HuH-7.5 (cell line): ENCODE measurements at places on chromosomes 1 and 21.

DNA sequence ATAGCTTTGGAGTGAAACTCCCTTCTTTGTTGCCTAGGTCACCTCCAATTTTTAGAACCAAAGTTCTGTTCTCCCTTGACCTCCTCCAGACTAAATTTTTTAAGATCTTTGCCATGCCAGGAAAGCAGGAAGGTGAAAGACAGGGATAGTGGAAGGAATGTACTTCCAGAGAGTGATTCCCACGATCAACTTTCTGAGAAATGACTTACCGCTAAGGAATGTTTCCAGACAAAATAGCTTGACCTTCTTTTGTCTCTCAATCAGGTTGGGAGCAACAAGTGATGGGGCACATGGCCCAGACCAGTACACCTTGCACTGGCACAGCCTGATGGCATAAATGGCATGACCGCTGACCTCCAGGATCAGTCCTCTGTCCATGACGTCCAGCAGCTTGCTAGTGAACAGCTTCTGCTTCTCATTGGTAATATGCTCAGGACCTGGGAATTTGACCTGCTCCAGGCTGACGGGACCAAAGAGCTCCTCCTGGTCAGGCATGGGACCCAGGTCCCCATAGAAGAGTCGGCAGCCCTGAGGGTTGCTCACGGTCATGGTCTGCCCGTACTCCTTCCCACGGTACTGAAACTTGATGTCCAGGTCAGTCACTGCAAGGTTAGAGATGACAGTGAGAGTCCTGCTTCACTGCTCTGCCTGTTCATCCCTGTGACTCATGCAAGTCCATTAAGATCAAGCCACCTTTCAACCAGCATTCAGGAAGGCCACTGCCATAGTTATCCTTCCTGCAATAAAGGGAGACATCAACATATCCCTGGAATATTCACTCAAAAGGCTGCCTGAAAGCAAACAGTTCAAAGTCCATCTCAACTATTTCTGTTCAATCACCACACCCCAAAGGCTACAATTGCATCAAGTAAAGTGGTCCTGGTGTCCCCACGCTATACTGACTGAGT lies 6.2 kb upstream of the C1orf74 start:
- DNase-seq: no peak

- no peak for DNase-seq
These were observed 88.5 kb upstream of the VCAM1 start for GRCh38 chr1:100631015-100631551.

- DNase-seq: no peak
These were observed 23.5 kb upstream of the LMO4 start for GRCh38 chr1:87305151-87305550.

DNA sequence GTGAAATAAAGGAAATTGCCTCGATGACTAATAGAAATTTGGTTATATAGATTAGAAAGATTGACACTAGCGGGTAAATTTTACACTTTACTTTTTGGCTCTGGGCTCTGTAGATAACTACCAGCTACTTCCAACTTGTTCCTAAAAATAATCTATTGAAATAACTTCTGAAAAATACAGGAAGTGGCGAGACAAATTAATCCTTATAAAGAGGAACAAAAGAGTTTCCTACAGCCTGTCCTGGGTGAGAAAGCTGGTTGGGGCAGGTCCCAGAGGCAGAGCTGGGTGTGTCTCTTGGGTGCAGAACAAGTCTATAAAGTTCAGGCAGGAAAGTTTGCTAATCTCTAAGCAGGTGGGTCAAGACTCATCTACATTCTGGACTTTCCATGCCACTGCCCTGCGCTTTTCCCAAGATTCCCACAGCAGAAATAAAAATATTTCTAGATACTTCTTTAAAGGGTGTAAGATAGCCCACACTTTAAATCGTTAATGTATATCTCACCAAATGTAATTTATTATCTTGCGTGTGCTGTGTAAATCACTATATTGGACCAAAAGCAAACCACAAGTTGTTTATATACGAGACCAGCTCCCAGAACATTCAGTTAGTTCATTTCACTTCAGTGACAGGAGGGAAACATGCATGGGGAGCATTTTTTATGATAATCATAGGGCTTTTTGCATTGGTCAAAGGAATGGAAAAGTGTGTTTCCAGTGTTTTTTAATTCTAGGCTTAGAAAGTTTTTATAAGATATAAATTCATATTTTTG lies 70.1 kb upstream of the NRIP1 start:
- no peak for DNase-seq

DNA sequence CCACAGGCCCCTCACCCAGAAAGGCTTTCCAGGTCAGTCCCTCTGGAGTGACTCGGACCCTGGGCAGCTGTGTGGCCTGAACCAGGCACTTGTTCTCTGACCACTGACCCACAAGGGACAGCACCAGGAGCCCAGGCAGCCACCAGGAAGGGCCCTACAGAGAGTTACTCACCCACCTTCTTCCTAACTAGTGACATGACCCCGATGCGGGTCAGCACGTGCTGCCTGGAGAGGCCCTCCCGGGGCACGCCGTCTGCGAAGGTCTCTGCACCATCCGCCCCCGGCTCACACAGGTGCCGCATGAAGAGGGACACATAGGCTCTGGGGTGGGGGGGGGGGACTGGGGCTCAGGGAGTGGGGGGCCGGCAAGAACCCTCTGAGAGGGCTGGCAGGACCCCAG lies 55.8 kb downstream of the CHD5 start:
- DNase-seq: no peak

DNA sequence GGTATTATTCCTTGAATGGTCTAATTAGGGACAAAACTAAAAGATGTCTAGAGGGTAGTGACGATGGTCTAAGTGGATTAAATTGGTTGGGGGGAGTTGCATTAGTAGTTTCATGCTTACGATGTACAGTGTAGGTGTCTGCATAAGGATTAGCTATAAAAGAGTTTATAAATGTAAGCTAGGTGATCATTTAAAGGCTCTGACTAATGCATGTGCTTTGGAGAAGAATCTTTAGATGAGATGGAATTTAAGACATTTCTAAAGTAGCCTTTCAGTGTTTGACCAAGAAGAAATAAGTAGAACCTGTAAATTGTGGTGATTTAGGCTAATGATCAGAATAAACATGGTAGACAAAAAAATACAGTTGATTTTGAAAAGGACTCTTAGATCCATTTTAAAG lies 7.4 kb downstream of the SYT14 start:
- no peak for DNase-seq

DNA sequence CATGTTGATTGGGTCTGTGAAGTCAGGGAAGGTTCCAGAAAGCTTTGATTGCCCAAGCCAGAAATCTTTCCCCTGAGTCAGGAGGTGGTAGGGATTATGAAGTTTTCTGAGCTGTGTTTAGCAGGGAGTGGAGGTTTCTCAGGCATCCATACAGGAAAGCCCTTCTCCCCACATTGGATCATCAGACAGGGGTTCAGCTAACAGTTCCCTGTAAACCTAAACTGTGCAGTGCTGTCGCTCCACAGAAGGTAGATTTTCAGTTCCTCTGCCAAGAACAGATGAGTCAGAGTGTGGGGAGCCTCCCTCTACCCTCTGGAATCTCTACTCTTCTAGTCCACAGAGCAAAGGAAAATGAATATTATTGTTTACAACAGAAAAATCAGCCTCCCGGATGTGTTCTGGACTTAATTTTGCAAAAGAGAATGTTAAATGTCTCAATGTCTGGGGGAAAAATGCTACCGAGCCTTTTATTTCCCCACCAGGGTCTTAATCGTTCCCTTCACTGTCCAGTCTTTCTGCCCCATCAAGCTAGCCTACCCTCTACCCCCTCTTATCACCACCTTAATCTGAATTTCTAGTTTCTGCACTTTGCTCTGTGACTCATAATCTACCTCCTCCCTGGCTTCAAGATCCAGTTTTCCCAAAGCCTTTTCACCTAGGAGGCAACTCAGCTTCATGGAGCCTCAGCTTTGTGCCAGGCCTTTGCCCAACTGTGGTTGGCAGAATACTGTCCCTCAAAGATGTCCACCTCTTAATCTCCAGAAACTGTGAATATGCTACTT lies 355.6 kb downstream of the PRDM2 start:
- DNase-seq: no peak

DNA sequence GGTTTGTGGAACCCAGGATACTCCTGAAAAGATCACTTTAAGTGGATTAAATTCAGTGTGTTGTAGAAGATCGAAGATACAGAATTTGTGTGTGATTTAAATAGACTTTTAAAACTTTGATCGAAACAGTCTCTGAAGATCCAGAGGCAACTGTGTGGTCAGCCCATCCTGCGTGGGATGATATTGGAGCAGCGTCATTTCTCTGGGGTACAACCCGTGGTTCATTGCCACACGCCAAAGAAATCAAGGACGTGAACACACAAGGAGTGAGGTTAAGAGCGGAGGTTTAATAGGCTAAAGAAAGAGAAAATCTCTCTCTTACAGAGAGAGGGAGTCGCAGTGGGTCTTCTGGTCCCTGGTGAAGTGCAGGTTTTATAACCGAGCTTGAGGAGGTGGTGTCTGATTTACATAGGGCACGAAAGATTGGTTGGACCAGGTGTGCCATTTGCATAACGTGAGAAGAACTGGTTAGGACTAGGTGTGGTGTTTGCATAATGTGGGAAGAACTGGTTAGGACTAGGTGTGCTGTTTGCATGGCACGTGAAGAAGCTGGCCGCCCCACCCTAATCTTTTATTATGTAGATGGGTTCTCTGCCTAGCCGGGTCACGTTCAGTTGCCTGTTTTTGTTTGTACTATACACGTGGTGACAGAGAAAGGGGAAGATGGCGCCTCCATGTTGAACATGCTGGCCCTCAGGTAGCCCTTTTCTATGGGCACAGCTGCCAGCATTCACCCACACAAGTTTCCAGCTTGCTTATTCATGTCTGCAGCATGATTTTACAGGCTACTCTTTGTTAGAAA lies 82.3 kb downstream of the ADSS2 start:
- no peak for DNase-seq

DNA sequence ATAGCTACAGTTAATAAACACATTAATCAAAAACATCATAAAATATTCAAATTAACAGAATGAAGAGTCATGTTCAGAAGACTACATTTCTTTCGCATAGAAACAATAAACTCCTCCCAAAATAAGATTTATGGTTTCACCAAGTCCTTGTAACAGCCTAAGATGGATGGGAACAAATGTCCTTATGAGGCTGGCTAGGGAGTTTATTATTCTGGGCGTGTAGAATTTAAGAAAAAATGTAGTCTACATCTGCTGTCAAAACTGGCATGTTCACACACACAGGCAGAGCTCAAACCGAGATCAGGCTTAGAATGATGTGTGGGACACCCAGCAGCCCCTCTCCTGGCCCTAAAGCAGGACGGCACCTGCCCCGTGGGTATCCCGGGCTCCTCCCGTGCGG lies 101.1 kb downstream of the NPHP4 start:
- no peak for DNase-seq

- DNase-seq: no peak
These were observed 355.2 kb downstream of the PBX1 start for GRCh38 chr1:164914208-164914607.

DNA sequence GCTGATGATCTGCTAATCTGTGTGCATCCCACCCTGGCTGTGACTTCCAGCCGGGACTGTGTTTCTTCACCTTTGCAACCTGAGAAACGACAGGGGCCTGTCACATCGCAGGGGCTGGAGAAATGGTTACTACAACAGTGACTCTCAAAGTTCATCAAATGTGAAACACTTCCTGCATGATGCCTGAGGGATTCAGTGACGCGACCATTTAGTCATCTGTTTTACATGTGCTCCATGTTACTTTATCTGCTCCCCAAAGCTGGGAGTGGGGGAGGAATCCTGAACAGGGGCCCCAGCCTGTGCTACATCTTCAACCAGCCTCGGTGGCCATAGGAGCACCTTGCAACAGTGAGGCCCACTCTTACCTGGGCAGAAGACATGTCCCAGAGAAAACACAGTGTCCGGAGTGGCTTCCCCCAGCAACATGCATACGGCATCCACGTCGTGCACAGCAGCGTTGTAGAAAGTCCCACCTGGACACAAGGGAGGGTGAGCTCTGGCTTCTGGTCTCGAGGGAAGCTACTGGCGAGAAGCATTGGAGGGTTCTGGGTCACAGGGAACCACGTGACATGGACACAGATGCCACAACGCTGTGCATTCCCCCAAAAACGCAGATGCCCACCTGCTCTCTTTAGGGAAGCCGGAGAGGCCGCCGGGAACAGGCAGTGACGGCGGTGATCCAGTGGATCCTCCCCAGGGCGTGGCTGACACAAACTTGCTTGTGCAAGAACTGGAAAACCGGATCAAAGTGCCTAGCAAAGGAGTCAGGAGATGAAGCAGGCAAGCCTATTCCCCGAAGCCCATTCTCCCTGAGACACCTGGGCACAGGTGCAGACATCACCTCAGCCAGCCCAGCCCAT lies 9.6 kb upstream of the CCDC27 start:
- no peak for DNase-seq
